Forelimb muscle (tissue), 1 donor: ENCODE measurements at places on chromosomes 16 and 17.

DNA sequence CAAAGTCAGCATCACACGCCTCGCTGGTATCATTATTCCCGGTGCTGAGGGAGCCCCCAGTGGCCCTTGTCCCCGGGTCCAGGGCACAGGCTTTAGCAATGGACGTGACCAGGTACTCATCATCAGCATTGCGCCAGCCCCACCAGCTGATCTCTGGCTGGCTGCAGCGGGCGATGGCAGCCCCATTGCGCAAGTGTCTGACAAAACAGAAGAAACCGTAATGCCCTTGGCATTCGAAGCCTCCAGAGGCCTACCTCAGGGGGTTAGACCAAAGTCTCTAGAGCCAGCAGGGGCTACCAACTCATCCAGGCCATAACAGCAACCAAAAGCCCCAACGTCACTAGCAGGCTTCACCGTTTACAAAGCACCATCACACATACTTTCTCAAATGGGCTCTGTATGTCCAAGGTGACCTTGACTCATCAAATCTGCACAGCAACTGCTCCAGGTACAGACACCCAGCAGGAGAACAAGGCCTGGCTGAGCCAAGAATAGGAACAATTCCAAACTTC lies 7.3 kb downstream of the MTMR4 start:
- DNase-seq, result no peak

GRCh38 chr16:6081320-6081976 lies 983.9 kb upstream of the EEF2KMT start:
- no peak for DNase-seq

- DNase-seq, result no peak
These were observed 978.8 kb downstream of the KCNJ18 start for GRCh38 chr17:22671110-22671509.

GRCh38 chr17:67532326-67532871 lies 155.3 kb downstream of the PITPNC1 start:
- no peak for DNase-seq

GRCh38 chr16:60329108-60329507 lies 1595.0 kb upstream of the GOT2 start:
- DNase-seq, result no peak

DNA sequence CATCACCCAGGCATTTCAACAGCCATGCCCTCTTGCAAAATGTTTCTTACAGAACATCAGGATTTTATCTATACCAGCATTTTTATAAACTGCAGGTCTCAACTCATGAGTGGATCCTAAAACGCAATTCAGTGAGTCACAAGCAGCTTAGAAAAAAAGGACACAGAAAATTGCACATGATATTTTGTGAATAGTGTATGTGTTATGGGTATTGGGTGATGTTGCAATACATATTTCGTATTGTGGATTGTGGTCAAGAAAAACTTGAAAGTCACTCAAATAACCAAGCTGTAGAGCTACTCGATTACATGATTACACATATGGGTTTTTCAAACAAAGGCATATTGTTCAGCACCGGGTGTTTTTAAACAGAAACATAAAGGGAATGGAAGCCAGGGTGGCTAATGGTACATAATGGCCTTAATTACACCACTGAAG lies 1.4 kb downstream of the WIPI1 start:
- no peak for DNase-seq

DNA sequence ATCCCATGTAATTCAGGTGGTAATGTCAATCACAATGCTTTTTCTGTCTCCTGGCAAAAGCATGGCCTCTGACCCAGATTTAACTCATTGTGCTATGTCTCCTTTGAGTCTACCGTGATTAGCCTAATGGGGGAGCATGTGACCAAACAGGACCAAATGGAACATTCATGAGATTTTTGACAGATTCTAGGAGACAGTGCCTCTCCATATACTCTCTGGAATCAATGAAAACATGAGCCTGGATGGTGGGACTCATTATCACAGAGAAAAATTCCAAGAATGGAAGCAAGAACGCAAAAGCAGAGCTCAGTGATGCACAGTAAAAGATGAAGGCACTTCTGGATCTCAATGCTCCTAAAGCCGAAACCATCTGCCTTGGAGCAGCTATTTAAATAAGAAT lies 307.9 kb upstream of the MON1B start:
- DNase-seq, result no peak

DNA sequence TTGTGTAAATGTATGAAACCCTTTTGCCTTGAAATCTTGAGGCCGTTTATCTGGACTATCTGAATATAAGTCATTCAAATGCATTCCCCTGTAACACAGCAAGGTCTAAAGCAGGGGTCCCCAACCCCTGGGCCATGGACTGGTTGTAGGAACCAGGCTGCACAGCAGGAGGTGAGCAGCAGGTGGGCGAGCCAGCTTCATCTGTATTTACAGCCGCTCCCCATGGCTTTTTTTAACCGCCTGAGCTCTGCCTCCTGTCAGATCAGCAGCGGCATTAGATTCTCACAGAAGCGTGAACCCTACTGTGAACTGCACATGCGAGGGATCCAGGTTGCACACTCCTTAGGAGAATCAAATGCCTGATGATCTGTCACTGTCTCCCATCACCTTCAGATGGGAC lies 24.1 kb downstream of the DNAH3 start:
- no peak for DNase-seq

DNA sequence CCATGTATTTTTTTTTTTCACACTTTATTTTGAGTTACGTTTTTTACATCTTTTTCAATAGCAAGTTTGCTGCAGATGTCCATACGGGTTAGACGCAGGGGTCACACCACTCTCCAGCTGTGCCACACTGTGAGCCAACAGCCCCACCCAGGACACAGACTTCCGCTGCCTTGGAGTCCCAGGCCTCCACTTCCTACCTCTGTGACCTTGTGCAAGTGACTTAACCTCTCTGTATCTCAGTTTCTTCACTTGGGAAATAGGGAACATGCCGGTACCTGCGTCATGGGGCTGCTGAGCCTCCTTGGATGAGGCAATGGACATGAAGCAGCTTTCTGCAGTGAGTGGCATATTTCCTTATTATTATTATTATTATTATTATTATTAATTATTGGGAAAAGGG lies 3.3 kb upstream of the PITPNA start:
- DNase-seq, result no peak

DNA sequence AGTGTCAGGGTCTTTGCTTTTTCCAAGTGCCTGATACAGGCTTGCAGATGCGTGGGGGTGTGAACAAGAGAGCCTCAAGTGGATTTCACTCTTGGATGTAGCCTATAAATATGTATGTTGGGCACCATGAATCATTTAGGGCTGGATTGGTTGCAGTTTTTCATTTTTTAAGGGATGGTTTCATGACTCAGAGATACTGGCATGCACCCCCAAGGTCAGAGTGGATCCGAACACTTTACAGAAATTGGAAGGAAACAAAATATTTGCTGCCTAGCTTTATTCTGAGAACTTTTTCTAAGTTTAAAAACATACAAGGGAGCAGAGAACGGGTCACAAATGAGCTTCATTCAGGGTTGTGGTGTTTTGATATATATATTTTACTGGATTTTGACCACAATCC lies 436.8 kb upstream of the ERCC4 start:
- DNase-seq, result no peak

GRCh38 chr17:68334393-68334792 lies 43.1 kb downstream of the ARSG start:
- DNase-seq, result no peak

DNA sequence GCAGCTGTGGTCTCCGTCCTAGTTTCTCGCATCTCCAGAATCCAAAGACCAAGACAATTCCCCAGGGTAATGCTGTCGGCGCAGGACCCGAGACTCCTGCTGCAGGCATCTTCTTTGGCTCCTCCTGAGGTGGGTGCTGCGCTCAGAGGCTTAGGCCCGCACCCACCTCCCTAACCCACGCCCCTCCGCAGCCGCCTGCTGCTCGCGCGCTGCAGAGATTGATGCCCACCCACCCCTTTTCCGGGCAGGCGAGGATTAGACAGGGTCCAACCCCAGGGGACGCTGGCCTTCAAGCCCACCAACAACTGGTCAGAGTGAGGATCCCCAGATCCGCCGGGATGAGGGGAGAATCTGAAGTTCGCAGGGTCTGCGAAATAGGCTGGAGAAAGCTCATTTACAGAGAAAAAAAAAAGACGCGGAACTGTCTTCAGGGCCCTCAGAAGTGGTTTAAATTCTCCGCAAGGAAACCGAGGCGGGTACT lies 27.9 kb downstream of the SLFN11 start:
- no peak for DNase-seq

DNA sequence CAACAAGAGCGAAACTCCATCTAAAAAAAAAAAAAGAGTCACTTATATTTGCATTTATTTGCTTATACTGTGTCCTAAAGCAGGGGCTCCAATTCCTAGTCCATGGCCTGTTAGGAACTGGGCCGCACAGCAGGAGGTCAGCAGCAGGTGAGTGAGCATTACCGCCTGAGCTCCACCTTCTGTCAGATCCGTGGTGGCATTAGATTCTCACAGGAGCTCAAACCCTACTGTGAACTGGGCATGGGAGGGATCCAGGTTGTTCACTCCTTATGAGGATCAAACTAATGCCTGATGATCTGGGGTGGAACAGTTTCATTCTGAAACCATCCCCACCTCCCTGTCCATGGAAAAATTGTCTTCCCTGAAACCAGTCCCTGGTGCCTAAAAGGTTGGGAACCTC lies 24.9 kb downstream of the ITGB3 start:
- DNase-seq, result no peak

- no peak for DNase-seq
These were observed 30.1 kb downstream of the QPRT start for GRCh38 chr16:29708917-29709600.

DNA sequence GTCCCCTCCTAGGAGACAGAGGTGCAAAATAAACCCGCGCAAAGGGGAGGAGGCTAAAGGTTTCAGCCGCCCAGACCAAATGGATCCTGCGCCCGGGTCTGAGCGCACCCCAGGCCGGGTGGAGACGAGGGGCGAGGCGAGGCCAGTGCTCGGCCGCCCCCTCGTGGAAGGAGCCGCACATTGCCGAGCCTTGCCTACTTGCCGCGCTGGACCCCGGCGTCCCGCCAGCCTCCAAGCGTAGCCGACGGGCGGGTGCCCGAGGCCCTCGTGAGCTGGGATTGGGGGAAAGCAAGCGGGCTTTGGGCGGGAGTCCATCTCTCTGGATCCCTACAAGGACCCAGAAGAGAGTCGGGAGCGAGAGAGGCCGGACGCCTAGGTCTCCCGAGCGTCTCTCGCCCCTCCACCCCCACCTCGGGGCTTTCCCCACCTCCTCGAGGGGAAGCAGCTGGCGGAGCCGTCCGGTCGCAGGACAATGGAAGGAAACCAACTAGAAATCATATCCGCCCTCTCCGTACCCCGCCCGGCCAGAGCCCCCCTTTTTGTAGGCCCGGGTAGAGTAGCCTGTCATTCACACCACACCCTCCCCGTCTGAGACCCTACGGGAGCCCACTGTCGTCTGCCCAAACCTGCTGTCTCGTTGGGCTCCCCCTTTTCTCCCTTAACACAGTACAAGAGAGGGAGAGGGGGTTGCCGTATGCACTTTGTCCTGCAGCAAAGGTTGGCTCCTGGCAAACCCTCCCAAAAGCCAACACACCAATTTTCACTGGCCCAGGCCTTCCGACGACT lies 664 bp upstream of the BCL6B start:
- no peak for DNase-seq

DNA sequence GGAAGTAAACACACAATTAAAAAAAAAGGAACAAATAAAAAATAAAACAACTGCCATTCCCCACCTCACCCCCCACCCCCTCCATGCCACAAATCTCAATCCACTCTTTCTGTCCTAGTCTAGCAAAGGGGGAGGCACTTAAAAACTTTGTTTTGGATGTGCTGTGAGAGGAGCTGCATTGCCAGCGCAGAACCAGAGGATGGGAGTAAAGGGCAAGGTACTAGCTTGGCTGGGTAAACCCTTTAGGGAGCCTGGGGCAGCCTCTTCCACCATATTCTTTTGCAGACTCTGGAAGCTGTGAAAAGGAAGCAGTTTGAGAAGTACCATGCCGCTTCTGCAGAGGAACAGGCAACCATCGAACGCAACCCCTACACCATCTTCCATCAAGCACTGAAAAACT lies 1.4 kb downstream of the MRPS7 start:
- no peak for DNase-seq

DNA sequence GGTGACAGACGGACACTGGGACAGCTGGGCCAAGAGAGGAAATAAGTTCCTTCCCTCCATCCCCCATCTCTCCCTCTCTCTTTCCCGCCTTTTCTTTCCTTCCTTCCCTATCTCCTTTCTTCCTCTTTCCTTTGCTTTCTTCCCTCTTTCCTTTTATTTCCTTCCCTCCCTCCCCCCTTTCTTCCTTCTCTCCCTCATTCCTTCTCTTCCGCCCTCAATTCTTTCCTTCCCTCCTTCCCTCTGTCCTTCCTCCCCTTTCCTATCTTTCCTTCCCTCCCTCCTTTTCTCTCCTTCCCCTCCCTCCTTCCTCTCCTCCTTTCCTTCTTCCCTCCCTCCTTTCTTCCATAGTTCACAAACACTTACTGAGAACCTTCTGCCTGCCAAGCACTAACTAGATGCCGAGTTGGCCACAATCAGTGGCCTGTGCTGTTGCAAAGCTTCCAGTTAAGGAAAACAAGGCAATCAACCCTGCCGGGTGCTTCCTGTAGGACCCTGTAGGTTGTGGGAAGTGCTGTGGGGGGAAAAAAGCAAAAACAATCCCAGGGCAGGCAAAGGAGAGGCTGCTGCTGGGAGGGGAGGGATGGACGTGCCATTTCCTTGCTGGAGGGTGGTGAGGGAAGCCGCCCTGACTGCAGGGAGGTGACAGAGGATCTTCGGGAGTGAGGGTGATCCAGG lies 31.7 kb downstream of the ABCC6 start:
- no peak for DNase-seq

- no peak for DNase-seq
These were observed 17.5 kb upstream of the RPTOR start for GRCh38 chr17:80527016-80527645.

DNA sequence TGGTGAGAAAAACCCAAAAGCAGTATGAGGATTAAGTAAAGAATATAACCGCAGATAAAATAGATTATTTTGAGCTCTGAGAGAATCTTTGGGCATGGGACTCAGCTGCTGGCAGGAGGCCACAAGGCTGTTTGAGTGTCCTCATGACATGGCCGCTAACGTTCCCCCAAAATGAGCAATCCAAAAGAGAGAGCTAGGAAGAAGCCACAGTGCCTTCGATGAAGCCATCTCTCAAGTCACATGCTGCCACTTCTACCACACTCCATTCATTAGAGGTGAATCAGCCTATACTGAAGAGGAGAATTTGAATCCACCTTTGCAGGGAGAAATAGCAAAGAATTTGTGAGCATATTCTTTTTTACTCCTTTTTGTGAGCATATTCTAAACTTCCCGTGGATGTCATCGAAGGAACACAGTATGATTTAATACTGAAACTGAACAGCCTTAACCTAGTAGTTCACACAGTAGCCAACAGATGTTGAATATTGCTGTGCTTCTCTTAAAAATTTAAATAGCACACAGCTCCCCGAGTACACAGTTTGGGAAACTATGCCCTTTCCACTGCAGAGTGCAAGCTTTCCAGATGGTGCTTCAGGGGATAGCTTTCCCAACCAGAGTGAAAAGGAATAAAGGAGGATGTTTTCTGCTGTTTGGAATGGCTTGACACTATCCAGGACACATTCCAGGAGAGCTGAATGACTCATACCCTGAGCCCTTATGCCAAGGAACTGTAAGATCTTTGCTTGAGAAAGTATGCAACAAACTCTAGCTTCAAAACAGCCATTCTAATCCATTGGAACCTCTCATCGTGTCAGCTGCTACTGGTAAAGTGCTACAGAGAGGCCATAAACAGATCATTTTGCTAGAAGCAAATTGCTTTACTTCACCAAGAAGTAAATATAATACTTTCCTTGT lies 33.9 kb downstream of the ANKFY1 start:
- DNase-seq, result peak; percentile 78
